ENCODE measurements at places on chromosomes 7 and 10. TPM values are rescaled to one million over a fixed set of nuclear protein-coding genes. Genes with fewer than 3 reads are reported as not detected.

The PTF1A gene
- total RNA-seq, result not detected

The FXYD4 gene
- not detected for total RNA-seq

The ZNF365 gene
- total RNA-seq, result 1.4 TPM

The CYP26A1 gene
- total RNA-seq, result not detected

The SND1 gene
- total RNA-seq, result 113 TPM

DNA sequence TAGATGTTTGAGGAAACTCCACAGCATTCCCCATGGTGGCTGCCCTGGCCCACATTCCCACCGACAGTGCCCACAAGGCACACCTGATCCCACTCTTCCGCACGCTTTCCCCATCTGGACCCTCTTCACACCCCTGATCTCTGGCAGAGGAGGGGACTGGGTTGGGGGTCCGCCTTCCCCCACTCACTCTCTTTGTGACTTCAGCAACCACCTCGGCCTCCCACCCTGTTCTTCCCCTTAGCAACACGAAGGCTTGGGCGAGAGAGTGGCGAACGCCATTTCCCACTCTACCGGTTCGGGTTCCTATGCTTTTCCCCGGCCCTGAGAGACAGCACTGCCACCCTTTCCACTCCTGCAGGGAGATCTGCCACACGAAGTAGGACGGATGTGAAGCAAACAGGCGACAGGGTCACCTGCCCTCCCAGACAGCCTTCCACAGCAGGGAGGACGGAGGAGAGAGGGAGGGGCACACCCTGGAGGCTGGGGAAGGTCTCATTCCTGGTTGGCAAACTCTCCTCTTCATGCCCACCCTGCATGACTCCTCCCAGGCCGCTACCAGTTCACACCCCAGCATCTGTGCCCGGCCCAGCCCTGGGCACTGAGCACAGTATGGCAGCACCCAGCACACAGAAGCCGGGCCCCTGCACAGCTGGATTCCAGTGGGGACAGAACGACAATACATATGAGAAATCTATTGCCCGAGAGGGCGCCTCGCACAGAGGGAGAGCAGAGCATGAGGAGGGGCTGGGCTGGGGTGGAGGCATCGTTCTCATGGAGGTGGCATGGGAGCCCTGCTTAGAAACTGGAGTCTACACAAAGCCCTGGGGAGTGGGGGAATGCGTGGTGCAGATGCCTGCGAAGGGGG lies 93.5 kb downstream of the PAXIP1 start:
- no peak for DNase-seq

DNA sequence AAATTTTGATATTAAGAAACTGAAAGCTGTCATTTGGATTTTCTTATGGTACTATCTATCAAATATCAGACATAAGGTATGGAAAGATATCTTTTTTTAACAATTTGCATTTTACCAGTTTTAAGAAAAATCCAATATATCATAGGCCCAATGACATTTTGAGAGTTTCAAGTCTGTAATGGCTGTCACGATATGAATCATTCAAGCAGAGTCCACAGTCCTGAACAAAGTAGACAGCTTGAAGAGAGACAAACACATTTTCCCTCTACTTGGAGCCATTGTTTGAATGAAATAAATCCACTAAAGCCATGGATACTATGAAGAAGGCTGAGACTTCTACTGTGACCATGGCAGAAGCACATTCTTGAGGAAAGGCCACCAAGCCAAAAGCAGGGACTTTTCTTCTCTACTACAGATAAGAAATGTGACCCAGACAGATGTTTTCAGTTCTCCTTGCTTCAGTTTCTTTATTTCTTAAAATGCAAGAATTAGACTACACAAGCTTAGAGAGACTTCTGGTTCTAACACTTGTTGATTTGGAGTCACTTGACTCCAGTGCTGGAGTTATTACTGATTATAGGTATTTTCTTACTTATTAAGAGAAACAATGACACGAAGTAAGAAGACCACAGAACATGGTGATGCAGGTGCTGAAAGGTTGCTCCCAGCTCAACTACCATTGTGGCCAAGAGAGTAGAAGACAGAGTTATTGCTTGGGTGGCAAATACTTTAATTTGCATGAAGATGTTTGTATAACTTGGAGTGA lies 429.1 kb downstream of the KIF20B start:
- no peak for DNase-seq

- no peak for DNase-seq
These were observed 108.7 kb downstream of the TYW1 start for GRCh38 chr7:67105377-67105776.

DNA sequence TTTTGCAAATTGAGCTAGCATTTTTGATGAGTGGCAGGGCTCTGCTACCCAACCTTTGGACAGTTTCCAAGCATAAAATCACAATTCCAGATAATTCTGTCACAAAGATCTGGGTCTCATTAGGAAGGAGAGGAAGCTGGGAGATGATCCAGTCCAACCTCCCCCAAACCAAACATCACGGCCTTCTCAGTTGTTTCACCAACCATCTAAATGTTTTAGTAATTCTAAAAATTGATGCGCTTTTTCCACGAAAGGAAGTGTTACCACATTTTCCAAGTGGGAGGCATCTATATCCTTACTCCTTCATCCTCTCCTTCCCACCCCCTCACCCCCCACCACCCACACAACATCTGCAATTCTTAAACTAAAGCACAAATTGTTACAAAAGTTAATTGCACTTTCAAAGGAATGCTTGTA lies 108.3 kb downstream of the EGFR start:
- no peak for DNase-seq

GRCh38 chr7:13829231-13829630 lies 160.2 kb downstream of the ETV1 start:
- no peak for DNase-seq

DNA sequence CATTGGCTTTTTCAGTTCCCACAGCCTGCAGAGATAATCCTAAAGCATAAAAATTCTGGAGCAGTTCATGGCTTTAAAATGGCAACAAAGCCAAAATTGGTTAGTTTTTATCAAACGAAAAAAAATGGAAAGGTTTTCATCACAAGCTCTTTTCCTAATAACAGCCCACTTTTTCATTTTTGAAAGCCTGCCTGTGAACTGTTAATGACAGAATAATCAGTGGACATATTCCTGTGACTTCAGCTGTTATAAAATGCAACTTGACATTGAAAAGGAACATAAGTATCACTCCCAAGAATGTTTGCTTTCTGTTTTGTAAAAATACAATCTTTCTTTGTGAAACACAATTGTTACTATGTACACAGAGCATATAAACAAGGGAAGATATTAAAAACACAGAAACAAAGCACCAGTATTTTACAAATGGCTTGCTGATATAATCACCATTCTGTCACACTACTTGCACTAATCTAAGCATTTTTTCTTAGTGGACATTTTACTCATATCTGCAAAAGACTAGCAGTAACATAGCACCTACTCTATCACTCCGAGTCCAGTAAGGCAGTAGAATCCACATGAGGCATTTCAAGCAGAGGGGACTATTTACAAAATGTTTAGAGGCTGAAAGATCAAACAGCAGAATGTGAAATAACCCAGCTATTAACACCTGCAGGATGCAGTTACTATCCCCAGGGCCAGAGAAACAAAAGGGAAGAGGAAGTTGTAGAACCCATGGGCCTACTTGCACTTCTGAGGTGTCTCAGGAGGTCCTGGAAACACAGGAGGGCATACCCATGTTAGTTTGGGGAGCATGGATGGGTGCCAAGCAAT lies 26.4 kb downstream of the MACC1 start:
- no peak for DNase-seq

DNA sequence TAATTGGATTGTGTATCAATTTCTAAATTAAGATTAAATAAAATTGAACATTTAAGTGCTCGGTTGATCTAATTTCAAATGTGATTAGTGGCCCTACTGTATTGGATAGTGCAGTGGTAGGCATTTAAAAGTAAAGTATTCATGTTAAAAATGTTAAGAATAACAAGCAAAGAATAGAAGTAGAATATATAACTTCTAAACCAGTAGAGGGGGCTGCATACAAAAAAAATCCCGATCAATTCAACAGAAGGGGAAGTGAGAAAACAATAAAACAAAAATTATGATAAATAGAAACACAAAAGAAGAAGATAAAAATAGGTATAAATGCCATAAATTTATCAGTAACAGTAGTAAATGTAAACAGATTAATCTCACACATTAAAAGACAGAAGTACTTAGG lies 24.9 kb upstream of the WDFY4 start:
- no peak for DNase-seq

DNA sequence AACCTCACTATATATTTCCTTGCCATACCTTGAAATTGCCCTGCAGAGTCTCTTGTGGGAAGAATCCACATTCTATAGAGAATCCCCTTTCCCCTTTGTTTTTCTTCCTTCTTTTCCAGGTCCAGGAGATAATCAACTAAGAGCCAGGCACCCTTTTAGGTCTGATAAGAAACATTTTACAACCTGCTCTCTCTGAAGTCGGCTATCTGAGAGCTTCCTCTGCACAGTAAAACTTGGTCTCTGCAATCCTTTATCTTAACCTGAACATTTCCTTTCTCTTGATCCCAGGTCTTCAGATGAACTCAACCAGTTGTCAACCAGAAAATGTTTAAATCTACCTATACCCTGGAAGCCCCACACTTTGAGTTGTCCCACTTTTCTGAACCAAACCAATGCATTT lies 19.5 kb upstream of the PTER start:
- DNase-seq, result no peak
